Left hindlimb (tissue), 1 donor: ENCODE measurements at places on chromosomes 1 and 21.

DNA sequence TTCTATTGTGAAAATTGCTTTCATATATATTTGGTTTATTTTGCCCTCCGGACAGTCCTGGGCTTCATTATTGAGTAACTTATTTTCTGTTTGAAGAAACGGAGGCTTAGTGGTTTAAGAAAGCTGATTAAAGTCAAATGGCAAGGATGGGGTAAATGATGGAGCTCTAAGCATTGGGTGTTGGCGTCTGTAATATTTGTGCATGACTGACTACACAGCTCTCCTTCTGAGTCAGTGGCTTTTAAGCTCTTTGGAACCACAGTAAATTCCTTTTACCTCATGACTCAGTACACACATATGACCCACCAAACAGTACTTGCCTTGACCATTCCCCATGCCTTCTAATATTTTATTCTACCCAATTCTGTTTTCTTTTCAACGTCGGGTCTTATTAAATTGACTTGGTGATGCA is 21.0 kb downstream of the B3GALT5 start:
- no peak for DNase-seq

DNA sequence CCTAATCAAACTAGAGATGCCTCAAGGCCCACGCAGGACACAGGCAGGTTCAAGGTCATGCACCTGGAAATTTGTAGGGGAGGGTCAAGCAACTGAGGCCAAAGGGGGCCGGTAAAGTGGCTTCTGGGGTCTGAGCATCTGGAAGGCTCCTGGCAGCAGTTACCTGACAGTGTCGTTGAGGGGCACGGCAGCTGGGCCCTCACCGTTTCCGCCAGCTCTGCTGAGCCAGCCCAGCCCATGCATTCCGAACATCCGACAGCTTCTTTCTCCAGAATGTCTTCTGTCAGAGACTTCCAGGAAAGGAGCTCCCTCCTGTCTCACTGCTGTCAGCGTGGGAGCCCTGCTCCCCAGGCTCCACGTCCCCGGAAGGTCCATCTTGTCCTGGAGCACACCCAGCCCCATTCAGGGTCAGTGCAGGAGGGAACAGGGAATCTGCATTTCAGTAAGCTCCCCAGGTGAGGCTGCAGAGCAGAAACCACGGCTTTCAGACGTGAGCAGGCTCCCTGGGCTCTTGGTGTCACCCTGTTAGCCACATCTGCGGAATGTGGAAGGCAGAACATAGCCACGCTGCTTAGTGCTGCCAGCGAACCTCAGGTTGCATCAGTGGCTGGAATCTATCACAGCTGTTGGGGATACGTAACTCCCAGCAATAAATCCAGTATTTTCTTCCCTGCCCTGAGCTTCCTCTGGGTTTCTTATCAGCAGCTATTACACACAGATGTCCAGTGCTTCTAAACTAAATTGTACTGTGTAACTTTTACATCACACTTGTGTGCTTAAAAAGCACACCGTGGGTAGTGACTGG is 36.3 kb upstream of the FAM3B start:
- DNase-seq = no peak

- no peak for DNase-seq
These were observed 2.0 kb downstream of the ALDH4A1 start for GRCh38 chr1:18900303-18900841.

DNA sequence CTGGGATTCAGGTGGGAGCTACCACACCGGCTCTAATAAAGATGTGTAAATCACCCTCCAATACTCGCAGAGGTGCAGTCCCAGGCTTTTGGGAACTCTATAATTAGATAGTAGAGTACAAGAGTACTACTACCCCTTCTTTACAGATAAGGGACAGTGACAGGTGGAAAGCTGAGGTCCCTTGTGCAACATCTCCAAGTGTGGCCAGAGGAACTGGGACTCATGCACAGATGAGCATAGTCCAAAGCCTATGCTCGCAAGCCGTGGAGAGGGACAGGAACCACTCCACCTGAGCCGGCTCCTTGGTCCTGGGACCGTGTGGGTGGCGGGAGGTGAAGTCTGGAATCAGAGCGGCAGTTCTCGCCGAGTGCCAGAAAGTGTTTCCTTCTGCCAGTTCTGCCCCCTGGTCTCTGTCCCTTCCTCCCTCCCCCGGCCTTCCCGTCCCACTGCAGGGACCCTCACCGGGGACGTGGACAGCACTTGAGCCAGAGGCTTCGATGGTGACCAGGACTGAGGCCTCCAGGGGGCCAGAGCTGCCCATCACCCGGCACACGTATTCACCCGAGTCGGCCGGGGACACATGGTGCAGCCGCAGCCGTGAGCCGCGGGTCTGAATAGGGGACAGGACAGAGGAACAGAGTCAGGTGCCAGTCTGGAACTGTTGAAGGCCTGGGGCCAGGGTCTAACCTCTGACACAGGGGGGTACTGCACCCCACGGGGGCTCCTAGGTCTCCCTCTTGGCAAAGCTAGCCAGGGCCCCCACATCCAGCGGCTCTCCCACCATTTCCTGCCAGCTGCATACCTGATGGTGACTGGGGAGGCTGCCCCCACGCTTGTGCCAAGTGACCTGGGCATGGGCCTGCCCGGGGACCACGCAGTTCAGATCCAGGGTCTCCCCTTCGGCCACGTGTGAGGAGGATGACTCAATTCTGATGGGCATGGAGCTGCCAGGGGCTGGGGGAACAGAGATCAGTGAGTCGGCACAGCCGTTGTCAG is 33.9 kb downstream of the LDLRAD2 start:
- no peak for DNase-seq

- no peak for DNase-seq
These were observed 8.2 kb downstream of the ITPKB start for GRCh38 chr1:226730836-226731235.

- peak; percentile 15 for DNase-seq
These were observed 149.0 kb downstream of the PEX14 start for GRCh38 chr1:10623686-10624145.

- DNase-seq = no peak
These were observed 38.0 kb downstream of the NFIA start for GRCh38 chr1:61120246-61120840.

DNA sequence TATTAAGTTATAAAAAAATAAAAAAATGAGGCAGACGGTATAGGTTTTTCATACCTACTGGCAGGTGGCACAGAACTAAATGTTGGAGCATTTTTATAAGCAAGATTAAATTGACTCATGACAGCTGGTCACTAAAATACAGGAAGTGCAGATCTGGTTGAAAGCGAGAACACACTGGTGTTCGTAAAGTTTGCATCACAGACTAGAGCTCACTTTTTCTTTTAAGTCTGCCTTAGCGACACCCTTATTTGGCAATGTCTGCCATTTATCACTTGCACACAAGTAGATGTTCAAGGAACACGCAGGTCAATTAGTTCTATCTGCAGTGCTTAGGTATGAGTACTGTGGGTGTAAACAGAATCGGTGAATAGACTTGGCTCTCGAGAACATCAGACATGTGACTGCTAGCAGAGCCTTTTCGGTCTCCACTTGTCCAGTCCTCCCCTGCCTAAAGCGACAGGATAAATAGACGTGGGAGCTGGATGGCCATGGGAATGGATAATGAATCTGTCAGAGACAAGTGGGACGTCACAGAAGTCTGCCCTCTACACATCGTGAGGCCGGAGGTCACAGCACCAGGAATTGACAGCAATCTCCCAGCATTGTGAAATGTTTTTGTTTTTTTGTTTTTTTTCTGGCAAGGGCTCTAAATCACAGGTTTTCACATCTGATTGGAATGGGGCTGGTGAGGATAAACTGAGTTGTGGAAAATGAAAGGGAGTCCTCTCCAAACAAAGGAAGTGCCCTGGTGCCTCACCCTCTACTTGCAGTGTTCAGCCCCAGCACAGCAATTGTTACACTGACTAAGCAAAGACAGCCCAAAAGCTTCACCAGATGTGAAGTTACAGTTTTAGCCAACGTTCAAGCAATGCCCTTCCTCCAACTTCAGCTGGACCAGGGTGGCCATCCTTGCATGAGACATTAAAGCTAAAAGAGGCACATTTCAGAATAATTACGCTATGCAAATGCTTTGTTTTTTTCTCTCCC is 248.9 kb downstream of the NTNG1 start:
- DNase-seq = no peak

- DNase-seq = no peak
These were observed 217.1 kb downstream of the NFIA start for GRCh38 chr1:61299463-61299862.

GRCh38 chr1:193661385-193661784 is 475.0 kb upstream of the B3GALT2 start:
- no peak for DNase-seq

DNA sequence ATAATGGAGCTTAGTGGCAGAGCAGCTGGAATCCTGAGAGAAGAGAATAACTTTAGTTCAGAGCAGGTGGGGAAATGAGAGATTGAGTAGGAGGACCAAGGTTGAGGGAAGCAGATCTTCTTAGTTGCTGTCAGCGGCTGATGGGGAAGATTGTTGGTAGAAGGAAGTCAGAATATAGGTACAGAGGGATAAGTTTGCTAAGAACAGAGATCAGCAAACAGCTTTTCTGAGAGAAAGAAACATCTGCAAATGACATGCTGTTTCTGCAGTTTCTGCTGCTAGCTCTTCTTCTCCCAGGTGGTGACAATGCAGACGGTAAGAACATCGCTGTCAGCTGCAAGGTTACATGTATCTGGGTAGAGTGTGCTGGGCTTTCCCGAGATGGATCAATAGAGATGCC is at the start of gene CD1C:
Gene CD1C, plus strand, starts transcription at position 113 of the 400 bp plus-strand sequence. Its CDS starts 142 bp downstream, at position 255.
- DNase-seq = no peak

- no peak for DNase-seq
These were observed 99.6 kb upstream of the CACNA1E start for GRCh38 chr1:181383695-181384094.

DNA sequence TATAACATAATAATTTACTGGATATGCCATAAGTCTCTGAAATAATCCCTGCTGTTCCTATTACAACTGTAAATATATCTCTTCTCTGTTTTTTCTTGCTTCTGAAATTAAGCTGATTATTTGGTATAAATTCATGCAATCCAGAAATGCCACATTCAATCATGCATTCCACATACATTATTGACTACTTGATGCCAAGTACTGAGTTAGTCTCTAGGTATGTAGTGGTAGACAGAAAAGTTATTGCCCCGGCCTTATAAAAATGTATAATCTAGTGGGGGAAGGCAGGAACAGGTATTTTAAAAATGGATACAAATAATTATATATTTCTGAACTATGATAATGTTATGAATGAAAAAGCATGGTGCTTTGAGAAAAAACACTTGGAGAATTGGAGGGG is 338.6 kb upstream of the SNX7 start:
- no peak for DNase-seq

DNA sequence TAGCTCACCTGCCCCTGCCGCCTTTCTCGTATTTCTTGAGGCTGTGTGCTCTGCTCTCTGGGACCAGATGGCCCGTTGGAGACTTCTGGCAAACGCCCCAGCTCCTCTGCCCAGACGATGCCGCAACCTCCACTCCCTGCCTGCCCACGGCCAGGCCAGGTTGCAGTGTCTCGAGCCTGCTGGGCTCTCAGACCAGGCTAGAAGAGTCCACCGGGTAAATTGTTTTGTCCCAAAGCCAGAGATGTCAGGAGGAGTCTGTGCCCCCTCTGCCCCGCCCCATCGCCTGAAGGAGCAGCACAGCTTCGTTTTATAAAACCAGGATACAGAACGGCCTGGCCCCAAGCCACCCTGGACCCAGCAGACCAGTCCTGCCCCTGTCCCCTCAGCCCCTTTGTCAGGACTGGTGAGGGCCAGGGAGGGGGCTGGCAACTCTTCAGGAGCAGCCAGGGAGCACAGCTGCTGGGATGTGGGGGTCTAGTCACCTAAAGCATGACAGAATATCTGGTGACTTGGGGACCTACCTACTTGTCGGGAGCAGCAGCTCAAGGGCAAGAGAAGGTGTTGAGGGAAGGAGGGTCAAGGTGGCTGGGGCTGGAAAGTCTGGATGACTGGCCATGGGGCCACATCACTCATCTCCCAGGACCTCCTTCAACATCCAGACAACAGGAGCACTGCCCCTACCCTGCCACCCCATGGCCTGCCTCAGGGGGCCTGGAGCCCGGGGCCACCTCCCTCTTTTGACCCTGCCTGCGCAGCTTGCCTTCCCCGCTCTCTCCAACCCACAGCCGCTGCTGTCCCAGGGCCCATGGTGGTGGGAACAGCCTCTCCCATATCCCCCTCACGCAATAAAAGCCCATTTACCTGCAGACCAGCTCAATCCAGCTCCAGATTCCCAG is 33.9 kb upstream of the LBR start:
- peak; percentile 22 for DNase-seq

DNA sequence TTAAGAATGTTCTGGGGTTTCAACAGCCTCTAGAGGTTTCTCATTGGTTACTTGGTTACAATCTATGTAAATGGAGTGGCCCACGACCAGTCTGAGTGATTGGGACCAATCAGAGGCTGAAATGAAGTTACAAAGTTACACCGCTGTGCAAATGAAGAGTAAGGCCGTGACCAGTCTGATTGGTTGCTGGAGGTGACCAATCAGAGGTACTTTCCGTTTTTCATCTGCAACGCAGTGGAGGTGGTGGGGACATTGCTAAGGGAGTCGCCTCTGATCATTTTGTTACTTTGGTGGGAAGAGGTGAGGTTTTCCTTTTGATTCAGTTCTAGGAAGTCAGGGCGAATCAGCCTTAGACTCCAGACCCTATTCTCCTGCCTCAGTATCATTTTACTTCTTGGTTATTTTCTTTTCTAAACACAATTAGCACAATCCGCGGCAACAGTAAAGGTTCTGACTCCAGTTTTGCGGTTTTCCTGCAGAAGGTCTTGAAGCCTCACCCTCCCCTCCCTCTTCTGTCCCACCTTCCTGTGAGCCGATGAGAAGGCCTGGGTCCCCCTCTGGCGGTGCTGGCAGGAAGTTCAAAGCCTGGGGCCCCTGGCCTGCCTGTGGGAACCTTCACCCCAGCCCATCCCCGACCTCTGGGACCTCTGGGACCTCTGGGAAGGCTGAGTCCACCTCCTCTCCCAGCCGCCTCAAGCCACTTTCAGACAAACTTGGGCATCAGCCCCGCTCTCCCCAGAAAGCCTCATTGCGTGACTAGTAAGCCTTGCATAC is 38.7 kb upstream of the TTC34 start:
- no peak for DNase-seq

DNA sequence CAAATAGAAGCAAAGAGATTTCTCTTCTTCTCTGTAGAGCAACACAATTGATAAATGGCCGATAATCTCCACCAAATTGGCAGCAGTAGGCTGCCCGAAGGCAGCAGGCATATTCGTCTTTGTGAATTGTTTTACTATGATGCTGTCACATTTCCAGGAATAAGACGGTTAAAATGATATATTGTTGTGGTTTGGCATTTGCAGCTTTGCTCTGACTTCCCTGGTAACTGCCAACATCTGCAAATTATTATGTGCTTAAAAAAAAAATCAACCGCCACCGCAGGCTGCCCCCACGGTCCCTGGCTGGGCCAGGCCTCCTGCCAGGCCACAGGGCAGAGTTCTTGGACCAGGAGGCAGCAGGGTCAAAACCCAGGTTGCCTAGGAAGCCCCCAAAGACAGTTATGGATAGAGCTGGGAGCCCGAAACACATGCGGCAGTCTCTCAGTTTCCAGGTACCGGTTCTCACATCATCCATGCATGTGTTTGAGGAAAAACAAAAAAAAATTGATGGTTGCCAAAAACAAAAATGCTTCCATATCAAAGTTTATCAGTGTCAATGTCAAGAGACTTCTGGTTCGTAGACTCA is 179.3 kb downstream of the ETS2 start:
- DNase-seq = peak; percentile 76

GRCh38 chr1:48744032-48744431 is 32.7 kb downstream of the BEND5 start:
- no peak for DNase-seq
